ENCODE measurements at places on chromosomes 1 and 21.

DNA sequence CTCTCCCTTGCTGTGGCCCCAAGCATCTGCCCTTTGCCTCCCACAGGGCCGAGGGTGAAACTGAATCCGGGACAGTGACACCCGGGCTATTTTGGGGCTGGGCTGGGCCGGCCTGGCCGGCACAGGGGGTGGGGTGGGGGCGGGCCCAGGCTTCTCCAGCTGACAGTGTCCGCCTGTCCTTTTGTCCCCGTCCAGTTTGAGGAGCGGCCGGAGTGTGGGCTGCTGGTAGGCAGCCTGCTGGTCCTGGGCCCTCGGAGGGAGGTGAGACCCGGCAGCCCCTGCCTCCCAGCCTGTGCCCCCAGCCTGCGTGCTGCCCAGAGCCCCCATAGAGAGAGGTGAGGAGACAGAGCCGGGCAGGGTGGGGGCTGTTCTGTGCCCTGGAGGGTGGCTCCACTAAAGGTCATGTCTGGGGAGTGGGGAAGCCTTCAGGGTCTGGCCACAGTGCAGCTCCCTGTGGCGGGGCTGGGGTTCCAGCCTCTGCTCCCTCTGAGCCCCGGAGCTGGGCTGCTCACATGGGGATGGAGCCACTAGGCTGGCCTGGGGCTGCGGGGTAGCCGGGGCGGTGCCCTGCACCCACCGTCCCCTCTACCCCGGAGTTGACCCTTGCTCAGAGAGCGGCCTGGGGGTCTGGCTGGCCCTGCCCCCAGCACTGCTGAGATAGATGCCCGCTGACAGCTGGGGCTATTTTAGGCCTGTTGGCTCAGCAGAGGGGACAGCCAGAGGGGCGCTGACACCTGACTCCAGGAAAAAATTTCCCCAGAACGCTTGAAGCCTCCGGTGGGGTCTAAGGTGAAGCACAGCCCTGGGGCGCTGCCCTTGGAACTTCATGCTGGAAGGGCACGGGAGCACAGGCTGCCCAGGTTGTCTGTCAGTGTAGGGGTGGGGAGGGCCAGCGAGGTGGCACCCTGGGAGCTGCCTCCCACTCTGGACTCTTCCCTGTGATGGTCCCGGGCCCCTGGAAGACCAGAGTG is at the start of gene OBSCN:
Gene OBSCN (plus strand): TSS at position 194 of the 971 bp plus-strand sequence. CDS start 3,740 bp downstream, outside the sequence.
- no peak for DNase-seq

DNA sequence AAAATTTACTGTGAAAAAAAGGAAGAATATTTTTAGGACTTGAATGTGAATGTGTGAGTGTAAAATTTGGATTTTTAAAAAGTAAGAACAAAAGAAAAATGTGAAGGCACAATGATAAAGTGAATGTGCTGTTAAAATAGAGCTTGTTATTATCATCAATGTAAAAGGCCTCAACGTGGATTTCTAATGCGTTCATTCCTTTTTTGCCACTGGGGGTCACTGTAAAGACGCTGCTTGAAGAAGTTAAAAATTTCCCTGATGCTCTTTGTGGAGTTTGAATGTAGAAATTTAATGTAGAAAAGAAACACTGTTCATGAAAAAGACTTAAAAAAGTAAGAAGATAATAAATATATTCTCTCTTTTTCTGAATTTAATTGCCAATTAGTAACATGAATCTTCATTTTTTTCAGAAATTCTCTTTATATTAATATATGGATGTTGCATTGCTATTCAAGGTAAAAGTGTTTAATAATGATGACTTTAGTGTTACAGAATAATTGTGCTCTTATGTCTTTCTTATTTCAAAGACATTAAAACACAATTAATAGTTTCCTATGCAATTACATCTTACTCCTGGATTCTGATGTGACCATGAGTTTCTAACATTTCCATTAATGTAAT is 161.5 kb downstream of the DNM3 start:
- DNase-seq: no peak

DNA sequence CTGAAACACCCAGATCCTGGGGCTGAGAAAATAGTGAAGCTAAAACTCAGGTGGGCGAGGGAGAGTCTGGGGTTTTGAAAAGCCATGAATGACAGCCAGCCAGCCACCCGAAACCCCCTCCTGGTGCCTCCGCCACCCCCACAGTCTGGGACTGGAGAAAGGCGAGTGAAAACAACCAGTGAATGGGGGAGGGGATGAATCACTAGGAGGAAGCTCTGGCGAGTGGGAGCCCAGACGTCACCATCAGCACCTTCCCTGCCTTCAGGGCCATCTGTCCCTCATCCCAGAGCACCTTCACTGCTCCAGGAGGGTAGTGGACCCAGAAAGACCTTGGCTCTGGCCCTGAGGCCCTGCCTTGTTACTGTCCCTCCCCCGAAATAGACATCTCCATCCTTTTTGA is 9.2 kb downstream of the RORC start:
- no peak for DNase-seq

DNA sequence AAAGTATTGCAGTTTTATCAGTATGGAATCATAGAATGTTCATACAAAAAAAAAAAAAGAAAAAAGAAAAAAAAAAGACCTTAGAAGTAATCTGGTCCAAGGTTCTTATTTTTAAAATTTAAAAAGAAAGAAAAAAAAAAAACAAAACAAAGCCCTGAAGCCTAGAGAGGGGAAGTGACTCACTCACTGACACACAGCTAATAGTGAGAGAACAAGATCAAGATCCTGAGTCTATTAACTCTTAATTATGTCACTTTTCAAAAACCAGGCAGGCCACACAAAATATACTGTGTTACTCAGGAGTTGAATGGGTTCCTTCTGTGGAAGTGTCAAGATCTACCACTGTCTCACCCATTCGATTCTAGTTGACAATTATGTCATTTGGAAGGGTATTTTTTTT is 433.9 kb upstream of the DAB1 start:
- DNase-seq: no peak

GRCh38 chr1:163104385-163105099 is 35.4 kb downstream of the RGS4 start:
- DNase-seq: no peak

DNA sequence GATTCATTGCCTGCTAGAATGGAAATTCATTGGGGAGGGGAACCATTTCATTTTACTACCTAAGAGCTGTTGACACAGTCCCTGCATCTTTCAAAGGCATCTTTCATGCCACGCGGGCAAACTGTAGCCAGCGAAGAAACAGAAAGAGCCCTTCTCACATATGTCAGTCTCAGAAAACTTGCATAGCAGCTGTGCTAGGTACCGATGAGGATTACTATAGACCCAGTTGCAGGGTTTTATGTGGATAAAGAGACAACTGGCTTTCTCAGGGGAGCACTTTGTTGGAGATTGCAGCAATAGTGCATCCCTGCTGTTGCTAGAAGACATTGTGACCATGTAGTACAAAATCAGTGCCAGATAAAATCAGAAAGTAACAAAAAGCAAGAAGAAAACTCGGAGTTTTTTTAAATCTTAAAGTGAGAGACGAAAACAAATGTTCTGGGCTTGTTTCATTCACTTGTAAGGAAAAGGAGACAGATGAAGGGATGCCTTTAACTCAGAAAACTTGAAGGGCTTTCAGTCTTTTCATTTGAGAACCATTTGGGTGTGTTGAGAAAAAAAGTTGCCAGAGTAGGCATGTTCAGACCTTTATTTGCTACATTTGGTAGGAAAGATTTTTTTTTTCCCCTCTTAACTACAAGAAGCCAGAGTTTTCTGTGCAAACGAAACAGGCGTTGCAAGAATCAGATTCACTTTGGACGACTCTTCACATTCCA is 804.1 kb downstream of the USP25 start:
- DNase-seq: peak; percentile 52

DNA sequence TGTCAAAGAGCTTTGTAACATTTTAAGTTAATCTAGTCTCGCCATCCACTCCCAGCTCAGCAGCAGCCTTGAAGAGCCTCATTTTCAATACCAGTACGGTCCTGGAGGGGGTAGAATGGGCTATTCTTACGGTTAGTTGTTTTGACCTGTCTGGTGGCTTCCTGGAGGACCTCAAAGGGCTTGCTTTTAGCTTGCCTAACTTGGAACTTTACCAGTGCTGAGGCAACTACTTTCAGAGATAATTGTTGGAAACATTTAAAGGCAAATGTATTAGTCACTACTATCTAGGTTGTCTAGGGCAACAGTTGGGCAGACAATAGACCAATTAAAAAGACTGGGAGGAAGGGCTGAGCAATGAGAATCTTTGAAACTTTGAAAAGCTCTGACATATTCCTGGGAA is 56.0 kb downstream of the TTLL7 start:
- DNase-seq: no peak

- no peak for DNase-seq
Measured at GRCh38 chr1:39436842-39437241, 54.6 kb upstream of the BMP8A start.

- no peak for DNase-seq
Measured at GRCh38 chr1:107454791-107455190, 314.0 kb downstream of the NTNG1 start.

- peak; percentile 33 for DNase-seq
Measured at GRCh38 chr1:33086384-33086850, 5.5 kb downstream of the AZIN2 start.

- DNase-seq: no peak
Measured at GRCh38 chr1:80050085-80050484, 1043.6 kb upstream of the ADGRL4 start.

DNA sequence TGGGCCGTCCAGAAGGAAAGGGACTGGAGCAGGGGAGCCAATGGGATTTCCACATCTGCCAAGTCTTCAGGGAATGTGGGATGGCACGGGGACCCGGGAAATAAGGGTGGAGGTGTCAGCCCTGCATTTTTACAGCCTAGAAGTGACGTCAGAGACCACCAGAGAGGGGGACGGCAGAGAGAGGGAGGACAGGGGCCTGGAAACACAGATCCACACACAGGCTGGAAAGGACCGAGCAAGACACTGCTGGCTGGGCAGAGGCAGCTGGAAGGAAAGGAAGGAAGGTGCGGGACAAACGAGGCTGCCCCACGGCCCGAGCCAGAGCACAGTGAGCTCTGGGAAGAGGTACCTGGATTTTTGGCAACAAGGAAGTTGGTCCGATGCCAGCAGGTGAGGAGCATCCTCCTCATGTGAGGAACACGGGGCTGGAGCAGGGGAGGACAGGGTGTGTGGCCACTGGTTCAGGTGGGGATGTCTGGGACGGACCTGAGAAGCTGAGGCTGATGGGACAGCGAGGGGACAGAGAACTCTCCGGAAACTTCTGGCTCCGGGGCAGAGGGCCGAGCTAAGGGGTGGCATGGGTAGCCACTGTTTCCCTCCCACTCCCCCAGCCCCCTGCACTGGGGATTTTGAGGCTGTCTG is 138.3 kb downstream of the PGBD5 start:
- DNase-seq: no peak

- peak; percentile 15 for DNase-seq
Measured at GRCh38 chr1:19341201-19342061, 29.3 kb downstream of the SLC66A1 start.

Data from cerebellar nuclear complex (tissue), 1 donor.